Activated T-cell treated with anti-CD3 and anti-CD28 coated beads, Interleukin-2, amount 50 U/mL, for 1 hour (primary cell): ENCODE measurements at places on chromosomes 2 and 18.

GRCh38 chr2:161761160-161761559, 136.9 kb downstream of the SLC4A10 start:
- DNase-seq, result no peak

GRCh38 chr18:78790960-78791359, 188.7 kb upstream of the SALL3 start:
- no peak for DNase-seq

DNA sequence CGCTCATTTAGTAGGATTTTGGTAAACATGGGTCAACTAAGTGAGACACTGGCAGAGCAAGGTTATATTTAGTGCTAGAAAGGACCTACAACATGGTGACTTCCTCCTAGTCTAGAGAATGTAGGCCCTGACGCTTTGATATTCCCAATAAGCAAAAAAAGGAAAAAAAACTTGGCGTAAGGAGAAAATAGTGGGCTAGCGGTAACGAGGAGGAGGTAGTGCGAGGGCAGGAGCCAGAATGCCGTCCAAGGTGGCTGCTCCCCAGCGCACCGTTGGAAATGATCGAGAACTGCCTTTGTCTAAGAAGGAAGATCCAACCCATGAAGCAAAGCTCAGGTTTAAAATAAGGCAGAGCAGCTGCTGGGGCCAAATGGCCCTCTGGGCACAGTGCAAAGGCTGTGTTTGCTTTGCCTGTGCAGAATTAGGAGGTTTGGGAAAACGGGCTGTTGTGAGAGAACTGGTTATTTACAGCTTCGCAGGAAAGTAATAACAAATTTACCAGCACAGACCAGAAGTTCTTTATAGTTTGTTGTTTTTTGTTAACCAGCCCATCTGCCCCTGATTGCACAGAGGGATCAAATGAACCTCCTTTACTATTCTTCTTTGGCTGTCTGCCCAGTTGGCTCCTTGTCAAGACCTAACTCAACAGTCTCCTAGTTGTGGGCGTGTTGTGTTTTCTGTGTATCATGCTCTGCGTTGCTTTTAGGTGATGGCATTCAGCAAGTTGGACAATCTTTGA, 86.6 kb downstream of the ITGB1BP1 start:
- no peak for DNase-seq

DNA sequence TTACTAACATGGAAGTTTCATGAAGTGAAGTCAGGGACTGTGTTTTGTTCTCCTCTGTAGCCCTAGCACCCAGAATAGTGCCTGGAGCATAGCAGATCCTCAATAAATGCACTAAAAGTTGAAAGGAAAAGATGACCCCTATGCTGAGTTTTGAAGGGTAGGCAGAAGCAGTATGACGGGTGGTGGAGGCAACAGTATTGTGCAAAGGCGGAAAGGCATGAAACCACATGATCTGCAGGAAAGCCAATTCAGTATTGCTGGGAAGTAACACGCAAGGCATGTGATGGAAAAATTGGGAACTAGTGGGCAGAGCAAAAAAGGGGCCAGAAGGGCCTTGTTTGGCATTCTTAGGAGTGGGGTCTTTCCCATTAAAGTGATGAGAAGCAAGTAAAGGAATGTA, 23.1 kb downstream of the DTNB start:
- no peak for DNase-seq

DNA sequence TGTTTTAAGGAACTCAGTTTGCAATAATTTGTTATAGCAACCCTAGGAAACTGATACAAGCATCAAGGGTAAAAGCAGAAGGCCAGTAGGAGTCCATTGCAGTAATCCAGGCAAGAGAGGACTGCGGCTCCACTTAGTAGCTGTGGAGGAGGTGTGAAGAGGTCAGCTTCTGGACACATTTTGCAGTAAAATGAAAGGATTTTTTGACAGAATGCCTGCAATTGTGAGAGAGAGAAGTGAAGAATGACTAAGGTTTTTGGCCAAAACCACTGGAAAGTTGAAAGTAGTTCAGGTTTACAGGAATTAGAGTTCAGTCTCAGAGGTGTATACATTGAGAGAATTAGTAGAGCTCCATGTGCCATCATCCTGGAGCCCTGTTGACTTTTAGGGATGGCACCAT, 129.5 kb downstream of the RHBDD1 start:
- DNase-seq, result no peak

GRCh38 chr2:186979439-186980116, 130.6 kb upstream of the ZSWIM2 start:
- no peak for DNase-seq

DNA sequence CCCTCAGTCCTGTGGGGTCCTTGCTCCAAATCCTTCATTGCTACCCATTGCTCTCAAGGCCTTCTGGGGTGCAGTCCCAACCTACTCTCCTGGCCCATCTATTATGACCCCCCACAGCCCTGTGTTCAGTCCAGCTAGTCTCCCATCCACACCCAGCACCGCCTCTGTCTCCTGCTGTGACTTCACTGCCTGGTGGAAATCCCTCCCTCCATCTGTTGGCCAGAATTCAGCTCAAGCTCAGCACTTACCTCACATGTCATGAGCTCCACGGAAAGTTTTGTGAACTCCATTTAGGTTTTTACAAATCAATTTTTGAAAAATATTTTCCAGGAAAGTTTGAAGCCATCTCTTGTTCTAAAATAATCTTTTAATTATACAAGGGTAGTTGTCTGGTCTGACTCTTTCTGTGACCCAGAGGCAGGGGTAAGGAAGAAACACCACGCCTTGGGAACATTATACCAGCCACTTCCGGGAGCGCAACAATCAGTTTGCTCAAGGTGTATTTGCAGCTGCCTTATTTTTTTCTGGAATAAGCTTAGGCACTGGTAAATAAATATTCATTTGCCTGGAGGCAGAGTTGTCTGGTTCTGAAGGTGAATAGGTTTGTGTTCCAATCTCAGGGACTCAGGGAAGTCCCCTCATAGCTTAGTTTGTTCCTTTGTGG, 110.8 kb downstream of the VIT start:
- no peak for DNase-seq

DNA sequence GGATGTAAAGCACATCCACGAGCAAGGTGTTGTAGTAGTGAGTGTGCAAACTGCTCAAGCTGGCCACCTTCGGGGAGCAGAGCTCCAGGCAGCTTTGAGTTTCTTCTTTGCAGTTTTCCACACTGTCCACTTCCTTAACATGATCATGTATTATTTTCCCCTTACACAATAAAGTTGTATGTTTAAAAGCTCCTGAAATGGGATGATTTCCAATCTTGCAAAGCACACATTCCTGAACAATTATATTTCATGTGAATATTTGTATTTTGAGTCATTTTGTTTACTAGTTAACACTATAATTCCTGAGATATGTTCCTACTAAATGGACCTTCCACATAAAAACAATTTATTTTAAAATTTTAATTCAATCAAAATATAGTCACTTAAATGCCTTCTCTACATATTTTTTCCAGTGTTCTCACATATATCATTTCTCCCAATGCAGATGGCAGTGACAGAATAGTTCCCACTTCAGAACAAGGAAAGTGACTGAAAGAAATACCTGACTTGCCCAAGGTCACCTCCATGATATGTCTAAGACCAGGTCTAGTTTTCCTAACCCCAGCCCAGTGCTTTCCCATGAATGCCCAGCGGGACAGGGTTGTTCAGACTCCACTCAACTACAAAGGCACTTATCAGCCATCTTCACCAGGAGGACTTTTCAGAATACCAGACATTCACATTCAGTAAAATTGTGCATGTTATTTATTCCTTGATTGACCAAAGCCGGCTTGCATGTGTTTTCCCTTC, 5.5 kb downstream of the CYB5A start:
- no peak for DNase-seq

DNA sequence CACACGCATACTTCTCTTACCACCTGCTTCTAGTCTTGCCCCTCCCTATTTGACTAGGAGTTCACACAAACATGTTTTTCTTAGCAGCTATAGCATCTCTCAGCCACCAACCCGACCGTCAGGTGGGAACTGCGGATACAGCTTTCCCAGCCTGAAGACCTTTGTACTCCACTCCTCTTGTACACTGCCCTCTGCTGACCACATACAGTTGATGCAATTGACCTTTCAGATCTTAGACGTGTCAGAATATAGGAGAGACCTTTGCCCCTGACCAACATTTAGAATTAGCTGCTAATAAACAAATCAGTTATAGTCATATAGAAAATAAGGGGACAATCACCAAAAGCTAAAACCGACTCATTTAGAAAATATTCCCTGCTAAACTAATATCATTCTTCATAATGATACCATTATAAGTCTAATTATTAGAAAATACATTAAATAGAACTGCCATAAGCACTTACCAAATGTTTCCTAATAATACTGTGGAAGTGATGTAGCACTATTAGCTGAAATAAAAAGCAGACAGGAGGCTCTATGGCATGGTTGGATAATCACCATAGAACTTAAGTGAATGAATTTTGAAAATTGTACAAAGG, 208.4 kb downstream of the RAD51AP2 start:
- DNase-seq, result no peak

DNA sequence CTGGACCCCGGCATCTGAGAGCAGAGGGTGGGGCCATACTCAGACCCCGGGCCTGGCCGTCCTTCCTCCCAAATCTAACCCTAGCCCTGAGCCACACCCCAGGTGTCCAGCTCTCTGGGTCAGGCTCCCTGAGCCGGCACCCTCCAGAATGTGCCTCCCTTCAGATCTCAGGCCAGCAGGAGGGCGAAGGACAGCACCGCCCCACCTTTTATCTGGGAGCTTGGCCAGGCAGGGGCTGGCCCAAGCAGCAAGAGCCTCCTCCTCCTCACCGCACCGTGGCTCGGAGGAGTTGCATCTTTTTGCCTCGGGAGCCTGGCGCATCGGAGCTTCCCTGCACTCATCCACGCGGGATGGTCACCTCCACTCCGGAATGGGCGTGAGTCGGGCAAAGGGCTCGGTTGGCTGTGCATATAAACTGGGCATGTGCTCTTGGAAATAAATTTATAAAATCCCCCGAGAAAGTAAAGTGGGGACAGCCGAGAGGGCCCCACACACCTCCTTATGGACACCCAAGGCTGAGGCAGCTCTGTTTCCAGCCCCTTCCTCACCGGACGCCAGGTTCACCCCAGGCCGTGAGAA, 69.1 kb upstream of the CTDP1 start:
- no peak for DNase-seq

DNA sequence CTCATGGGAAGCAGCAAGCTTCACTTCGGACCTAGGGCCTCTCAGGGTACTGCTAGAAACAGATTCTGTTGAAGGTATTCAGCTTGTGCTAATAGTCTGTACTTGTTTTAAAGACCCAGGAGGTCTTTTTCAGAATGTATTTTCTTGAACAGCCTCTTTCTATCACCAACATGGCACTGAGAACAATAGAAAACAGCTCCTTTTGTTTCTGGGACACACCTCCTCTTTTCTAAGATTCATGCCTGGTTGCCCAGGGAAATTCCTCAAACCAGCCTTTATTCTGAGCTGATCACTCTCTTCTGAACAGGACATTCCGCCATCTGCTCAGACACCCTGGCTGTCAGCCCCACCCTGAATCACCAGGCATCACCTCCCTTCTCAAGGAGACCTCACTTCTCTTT, 389.6 kb downstream of the TGIF1 start:
- DNase-seq, result no peak

GRCh38 chr2:99420031-99420430, 69.8 kb downstream of the REV1 start:
- no peak for DNase-seq

DNA sequence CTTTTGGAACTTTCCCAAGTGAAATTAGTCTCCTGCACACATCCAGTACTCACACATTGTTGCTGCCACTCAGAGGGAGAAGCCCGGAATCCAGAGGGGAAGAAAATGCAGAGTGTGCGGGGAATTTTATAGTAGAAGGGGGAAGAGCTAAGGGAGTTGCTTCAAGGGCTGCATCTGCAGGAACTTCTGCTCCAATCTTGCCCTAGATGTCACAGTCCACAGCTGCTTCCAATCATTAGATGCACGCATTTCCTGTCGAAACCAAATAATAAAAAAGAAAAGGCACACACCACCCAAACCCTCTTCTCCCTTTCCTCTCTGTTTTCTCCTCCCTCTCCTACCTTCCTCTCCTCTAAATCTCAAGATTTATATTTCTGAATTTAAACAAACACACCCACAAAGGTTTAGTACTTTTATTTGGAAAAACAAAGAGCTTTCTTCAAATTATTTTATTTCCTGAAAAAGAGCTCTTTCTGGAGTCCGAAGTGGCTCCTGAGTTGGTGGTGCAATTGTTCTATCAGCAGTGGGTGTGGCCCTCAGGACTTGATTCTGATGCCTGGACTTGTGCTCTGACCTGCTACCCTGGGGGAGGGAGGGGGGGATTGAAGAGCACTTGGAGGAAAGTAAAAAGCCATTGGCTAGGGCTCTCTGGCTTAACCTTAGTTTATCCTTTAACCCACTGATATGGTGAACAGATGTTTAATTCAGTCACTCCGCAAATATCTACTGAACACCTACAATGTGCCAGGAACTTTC, 72.0 kb downstream of the KCNE4 start:
- DNase-seq, result no peak

DNA sequence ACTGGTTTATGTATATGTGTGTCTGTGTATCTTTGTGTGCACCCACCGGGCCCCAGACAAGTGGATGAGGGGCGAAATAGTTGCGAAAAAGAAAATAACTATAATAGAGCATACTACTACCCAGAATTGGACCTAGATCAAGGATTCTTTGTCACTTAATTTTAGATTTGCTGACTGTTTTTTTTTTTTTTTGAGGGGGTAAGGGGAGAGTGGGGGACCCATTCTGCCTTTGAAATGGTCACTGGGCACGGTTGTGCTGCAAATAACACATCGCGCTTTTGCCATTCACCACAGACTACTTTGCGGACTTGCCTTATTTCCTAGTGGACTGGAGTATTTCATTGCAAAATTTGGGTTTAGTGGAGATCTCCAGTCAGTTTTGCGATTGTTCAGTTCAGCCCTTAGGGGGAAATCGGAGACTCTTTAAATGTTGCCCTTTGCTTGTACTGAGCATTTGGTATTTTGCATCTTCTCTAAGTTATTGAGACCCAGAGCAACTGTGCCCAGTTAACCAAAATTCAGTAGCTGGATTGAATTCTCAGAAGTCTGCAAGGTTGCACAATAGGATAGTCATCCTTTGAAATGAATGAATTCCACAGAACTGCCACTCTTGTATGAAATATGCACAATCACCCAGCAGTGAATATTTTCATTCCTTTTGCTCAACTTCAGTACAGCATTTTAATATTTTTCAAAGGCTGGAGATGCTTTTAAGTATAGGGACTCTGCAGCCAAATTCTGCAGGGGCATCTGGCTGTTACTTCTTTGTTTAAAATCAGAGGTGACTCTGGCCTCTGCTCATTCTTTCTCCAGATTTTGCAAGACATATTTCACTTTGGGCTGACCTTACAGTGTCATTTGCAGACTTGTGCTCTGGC, 2.9 kb downstream of the TRIB2 start:
- no peak for DNase-seq

- DNase-seq, result no peak
Observed at GRCh38 chr18:74166386-74166785, 18.1 kb downstream of the TIMM21 start.
